Neural progenitor cell (in vitro differentiated cells): ENCODE measurements at places on chromosomes 16 and 17.

- DNase-seq: peak; percentile 96
Measured at GRCh38 chr16:2964475-2965336, 631 bp downstream of the KREMEN2 start.

DNA sequence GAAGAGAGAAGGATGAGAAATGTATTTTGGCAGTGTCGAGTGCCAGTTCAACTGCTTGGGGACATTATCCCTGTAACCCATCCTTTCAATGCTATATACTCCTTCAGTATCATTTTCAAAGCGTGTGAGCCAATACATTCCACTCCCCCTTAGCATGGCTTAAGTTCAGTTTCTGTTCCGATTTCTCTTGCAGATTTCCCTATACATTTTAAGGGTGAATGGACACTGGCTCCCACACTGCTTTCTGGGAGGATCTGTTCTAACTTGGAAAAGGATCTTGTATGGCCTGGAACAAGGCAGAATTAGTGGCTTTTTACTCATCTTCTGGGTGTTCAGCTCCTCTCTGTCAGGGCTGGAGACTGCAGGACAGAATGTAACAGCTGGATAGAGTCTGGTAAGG lies 333.8 kb downstream of the HAPSTR1 start:
- DNase-seq: no peak

DNA sequence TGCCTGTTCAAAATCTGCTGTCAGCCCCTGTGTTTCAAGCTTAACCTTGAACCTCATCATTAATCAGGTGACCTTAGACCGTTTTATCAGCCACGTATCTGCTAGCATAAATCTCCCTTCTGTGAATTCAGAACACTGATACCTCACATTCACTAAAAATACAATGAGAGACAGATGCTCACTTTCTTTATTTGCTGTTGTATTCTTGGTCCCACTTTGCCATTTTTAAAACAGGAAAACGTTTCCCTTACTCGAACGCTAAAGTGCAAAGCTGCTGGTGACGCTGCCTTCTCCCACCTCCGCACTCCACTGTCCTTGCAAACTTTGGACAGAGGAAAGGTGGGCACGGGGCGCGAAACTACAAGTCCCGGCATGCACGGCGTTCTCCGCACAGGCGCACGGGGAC lies 220 bp upstream of the ARHGAP44 start:
- DNase-seq: no peak

GRCh38 chr17:81481073-81481799 lies 31.4 kb downstream of the ACTG1 start:
- DNase-seq: peak; percentile 87

- no peak for DNase-seq
Measured at GRCh38 chr17:60381958-60382357, 10.0 kb downstream of the USP32 start.

DNA sequence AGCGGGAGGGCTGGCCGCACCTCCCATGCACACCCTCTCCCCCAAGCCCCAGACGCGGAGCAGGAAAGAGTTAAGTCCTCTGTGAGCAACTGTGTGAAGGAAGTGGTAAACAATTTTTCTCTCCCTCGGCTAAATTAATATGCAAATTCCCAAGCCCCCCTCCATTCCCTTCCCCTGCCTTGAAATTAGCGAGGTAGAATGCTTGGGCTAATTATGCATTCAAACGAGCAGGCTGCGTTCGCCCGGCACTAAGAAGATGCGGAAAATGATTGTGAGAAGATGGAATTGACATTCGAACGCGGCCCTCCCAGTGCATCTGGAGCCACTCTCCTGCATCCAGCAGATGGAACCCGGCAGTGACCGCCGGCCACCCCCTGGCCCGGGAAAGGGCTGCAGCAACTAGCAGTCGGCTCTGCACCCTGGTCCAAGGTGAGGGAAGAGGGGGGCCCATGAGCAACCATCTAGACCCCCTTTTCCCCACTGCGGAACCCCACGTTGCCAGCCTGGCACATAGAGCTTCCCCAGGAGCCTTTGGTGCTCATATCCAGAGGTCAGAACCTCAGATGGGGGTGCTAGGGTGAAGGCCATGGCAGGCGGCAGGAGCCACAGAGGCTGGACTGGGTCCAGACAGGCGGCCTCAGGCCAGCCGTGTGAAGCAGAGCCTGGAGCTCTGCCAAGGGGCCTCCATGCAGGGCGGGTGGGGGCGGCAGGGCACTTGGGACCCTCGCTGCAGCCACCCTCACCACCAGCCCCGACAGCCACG lies 49.1 kb upstream of the ACSF3 start:
- DNase-seq: no peak

GRCh38 chr16:86170720-86171119 lies 271.8 kb downstream of the IRF8 start:
- DNase-seq: no peak

DNA sequence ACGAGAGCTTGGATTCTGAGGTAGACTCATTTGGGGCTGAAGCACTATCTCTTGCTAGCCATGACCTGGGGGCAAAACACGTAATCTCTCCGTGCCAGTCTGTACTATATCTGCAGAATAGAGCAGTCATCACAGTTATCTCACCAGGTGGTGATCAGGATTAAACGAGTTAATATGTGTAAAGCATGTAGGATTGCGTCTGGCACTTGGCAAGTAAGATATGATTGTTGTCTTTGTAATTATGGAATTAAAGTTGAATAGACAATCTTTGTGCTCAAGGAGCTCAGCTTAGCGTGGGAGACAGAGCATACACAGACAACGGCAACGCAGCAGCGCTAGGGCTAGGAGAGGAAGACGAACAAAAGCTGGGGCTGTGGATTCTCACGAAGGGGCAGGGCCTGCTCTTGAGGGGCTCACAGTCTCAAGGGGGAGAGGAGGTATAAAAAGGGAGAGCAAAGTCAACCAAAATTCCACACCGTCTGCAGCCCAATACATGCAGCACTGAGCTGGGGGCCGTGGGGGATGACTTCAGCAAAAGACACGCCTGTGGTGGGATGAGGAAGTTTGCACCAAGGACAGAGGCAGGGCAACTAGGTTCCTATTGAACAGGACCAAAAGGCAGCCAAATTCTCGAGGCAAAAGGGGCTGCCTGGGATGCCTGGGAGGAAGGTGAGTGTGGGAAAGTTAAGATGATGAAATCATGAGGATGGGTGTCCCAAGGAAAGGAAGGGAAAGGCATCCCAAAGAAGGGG lies 68.6 kb downstream of the SDK2 start:
- DNase-seq: no peak

- DNase-seq: no peak
Measured at GRCh38 chr17:48589831-48590606, at the start of gene HOXB3. Gene HOXB3, minus strand, starts transcription at chr17:48590241. Its CDS starts 37,767 bp downstream, at chr17:48552474.

DNA sequence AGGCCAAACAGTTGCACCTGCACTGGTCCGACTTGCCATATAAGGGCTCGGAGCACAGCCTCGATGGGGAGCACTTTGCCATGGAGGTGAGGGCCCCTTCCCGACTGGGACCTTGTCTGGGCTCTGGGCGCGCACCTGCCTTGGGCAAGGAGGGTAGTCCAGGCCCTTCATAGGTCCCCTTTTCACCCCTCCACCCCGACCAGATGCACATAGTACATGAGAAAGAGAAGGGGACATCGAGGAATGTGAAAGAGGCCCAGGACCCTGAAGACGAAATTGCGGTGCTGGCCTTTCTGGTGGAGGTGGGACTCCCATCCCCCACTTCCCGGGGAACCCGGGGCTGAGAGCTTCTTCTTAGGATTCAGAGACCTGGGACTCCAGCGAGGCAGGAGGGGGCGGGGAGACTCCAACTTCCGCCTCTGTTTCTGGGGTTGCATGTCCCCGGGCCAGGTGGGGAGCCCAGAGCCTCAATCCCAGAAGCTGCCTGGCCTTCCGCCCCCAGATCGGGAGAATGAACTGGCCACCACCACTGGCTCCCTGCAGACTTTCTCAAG lies 7.8 kb downstream of the CA4 start:
- DNase-seq: no peak

GRCh38 chr17:77454242-77455095 lies 313.7 kb downstream of the SEC14L1 start:
- DNase-seq: no peak

DNA sequence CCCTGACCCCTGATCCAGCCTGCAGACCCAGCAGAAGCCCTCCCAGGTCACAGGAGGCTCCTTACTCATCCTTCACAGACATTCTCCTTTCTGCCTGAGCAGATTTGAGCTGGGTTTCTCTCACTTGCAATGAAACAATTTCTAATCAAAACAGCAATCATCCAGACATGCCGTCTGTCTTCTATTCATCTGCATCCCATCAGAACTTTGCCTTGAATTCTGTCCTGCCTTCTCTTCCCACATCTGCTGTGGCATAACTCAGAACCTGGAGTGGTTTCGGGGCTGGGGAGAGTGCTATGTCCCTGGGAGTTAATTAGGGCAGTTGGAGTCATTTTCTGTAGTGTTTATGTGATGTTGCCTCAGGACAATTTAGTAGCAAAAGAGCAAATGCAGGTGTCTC lies 278.6 kb downstream of the CBLN1 start:
- DNase-seq: no peak

DNA sequence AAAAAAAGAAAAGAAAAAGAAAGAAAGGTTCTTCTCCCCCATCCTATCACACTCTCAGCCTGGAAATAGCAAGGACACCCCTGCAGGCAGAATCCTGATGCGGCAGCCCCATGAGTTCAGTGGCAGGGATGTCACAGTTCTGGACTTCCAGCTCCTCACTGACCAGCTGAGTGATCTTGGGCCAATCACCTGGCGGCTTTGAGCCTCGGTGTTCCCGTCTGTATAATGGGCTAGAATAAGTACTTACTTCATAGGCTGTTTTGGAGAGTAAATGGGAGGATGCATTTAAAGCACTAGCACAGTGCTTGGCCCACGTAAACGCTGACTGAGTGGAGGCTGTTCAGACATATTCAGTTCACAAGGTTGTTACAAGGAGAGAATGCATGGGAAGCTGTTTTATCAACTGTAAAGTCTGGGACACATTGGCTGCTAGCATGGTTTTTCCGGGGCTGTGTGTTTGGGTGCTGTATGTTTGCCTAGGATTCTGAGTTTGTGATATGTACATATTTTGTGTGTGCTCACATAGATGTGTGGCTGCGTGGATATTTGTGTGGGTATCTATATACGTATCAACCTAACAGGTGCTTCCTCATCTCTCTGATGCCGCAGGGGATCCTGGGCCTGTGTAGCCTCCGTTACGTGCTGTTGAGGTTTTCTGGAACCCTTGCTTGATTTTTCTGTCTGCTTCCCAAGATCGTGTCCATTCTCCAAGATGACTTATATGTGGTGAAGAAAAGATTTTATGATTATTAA lies 3.4 kb downstream of the BHLHA9 start:
- no peak for DNase-seq

GRCh38 chr17:74249590-74250270 lies 24.3 kb upstream of the DNAI2 start:
- no peak for DNase-seq

- DNase-seq: no peak
Measured at GRCh38 chr16:28923652-28924398, 1.2 kb downstream of the RABEP2 start.

GRCh38 chr16:50274326-50275097 lies 8.2 kb downstream of the ADCY7 start:
- no peak for DNase-seq

DNA sequence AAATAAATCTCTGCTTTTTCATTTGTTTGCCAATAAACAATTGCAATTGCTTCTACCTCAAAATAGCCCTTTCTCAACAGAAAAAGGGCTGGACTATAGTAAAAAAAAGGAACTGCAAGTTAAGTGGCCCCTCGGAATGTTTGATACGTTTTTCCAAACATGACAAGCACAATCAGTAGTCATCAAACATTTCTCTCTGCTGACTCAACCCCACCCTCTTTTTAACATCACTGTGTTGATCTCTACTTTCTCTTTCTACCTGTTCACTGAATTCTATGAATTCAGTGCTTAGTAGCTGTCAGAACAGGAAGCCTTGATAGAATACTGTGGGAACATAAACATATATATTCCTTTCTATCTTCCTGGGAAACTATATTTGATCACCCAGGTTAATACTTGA lies 116.5 kb upstream of the AXIN2 start:
- no peak for DNase-seq

- no peak for DNase-seq
Measured at GRCh38 chr16:84712138-84712671, 12.4 kb downstream of the USP10 start.

DNA sequence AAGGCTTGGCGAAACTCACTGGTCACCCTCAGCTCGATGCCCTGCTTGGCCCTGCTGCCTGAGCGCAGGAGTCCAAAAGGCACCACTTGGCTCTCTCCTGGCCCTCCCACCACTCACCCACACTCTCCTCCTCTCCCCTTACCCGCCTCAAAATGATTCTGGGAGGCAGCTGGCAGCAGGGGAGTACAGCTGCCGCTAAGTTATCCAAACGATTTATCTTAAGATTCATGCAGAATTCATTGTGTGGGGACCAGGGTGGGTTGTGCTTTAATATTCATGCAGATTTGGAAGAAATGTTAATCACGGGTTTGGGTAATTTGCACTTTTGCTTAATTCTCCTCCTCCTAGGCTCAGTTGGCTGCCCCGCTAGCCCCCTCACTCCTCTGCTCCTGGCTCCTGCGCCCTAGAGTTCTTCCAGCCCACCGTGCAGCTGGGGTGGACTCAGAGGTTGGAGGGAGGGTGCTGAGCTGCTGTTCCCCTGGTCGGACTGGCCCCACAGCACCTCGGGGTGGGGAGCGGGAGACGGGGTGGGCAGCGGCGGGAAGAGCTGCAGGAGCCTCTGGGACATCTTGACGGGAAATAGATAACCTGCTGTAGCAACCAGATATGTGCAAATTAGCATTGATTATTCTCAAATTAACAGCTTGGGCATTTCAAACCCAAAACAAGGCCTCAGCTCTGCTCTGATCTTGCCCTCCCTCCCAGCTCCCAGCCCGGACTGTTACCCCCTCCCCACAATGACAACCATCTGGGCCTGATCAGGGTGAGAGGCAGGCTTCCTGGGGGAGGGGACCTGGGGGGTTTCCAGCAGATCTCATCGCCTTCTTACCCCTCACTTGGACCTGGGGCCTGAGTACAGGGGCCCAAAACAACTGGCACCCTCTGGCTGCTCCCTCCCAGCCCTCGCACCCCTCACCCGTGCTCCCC lies 122.6 kb upstream of the RPL38 start:
- DNase-seq: no peak

DNA sequence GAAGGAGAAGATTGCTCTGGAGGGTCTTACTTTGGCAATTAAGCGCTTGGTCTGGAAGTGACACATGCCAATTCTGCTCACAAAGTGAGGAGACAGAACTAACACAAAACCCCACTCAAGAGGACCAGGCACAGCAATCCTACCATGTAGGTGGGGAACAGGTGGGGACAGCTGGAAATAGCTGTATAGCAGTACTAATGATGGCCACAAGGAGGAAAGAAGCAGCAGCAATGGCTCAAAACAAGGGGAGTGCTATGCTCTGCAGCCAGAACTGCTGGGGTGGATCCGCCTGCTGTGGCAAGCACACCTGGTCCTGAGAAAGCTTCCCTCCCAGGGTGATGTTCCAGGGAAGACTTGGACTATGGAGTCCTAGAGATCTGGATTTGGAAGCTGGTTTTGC lies 17.0 kb upstream of the TMEM132E start:
- DNase-seq: peak; percentile 45

- no peak for DNase-seq
Measured at GRCh38 chr16:49493836-49494235, 120.2 kb downstream of the C16orf78 start.

- DNase-seq: no peak
Measured at GRCh38 chr16:57867000-57867561, 64.8 kb upstream of the KIFC3 start.

- no peak for DNase-seq
Measured at GRCh38 chr17:45302649-45303173, 14.1 kb downstream of the MAP3K14 start.
